Epithelial cell of esophagus (primary cell): ENCODE measurements at places on chromosomes 6 and 20.
A peak's percentile ranks its signal among the peaks of the same experiment; 100 is the strongest.

- peak; percentile 73 for DNase-seq
Measured at GRCh38 chr6:116971959-116972358, 94.9 kb downstream of the RFX6 start.

DNA sequence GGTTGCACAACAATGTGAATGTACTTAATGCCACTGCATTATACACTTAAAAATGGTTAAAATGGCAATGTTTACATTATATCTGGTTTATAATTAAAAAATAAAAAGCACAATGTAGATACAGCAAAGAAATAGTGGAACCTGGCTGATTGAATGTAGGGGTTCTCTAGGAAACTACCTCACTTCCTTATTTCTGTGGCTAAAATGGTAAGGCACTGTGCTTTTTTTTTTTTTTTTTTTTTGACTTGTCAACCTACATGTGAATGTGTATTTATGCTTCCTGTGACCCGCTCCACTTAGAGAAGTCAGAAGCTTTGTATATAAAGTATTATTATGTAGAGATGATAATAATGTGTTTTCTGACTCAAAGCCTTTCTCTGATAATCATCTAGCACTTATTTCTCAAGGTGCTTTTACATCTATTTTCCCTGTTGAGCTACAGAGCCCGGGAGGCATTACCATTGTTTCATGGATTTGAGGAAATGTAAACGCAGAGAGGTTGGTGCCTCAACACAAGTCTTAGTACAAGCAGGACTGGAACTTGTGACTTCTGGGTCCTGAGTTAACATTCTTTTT, 55.0 kb downstream of the SOX4 start:
- no peak for DNase-seq

DNA sequence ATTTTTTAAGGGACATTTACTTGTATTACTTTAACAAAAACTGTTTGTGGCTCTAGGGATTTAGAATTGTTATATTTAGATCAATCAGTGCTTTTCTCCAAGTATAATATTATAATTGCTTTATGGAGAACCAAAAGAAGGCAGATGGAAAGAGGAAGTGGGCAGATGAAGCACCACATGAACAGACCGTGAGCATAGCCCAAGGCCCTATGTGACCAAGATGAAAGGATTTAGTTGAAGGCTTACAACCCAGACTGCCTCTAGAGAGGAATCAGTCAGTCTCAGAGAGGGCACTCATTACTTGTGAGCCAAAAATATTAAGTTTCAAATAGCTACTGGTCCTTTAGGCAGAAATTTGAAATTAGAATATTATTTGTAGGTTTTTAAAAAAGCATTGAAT, 102.3 kb upstream of the IMPG1 start:
- DNase-seq = no peak

GRCh38 chr6:65790666-65791065, 83.6 kb upstream of the EYS start:
- no peak for DNase-seq

GRCh38 chr6:150813993-150814359, 51.5 kb upstream of the MTHFD1L start:
- DNase-seq = peak; percentile 94

DNA sequence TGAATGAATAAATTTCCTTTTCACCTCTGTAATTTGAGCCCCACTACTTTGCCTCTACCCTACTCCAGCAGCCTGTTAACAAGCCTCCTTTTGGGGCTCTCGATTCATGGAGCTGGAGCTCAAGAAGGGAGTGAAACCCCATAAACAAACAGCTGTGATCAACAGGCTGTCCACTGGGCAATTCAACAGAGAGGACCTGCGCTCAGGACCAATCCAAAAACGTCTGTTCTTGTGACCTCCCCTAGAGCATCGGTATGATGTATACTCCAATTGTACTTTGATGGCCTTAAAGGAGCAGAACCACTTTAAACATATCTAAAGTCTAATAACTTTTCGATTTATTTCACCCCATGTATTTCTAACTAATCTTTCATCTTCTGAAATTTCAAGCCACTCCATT, 37.4 kb downstream of the HIVEP2 start:
- DNase-seq = no peak

DNA sequence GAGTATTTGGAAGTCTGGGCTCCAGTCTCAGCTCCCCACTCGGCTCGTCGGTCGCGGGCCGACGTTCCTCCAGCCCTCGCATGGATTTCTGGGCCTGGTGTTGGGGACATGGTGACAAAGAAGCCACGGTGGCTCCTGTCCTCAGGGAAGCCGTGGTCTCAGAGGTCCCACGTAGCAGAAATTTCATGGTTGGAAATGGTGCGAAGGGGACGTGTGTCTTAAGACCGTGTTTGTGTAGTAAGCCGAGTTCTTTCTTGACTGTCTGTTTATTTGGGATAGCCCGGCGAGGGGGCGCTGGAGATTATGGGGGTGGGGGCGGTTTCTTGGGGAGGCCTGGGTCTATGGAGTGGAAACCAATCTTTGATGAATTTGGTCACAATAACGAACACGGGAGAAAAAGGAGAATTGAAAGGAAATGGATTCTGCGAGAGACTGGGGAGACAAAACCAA, 23.5 kb upstream of the MAP3K7 start:
- DNase-seq = no peak

- no peak for DNase-seq
Measured at GRCh38 chr6:25535632-25536225, 116.3 kb upstream of the SCGN start.

DNA sequence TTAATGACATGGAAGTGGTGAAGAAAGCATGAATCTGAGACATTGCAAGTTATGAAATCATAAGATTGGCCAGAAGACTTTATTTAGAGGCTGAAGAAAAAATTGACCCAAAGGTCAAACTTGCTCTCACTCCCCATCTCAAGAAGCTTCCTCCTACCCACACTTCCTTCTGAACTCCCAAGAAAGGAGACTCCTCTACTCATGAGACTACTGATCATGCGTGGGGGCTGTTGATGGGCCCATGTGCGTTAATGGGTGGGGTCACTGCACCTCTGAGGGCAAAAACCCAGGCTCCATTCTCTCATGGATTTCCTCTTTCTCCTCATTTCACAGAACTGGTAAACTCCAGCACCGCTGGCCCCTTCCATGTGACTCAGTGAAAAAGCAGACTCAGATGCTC, 470.6 kb upstream of the ARID1B start:
- no peak for DNase-seq

DNA sequence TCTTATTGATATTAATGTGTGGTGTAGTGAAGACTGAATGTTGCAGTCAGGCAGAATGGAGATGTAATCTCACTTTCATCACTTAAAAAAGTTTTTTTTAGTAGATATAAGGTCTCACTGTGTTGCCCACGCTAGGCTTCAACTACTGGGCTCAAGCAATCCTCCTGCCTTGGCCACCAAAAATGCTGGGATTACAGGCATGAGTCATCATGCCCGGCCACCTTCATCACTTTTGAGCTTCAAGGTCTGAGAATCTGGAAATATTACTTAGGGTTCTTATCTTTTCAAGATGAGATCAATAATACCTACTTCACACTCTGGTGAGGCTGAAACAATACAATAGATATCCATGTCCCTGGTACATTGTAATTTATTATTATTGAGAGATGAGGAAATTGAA, 31.6 kb downstream of the ADGRG6 start:
- DNase-seq = no peak

DNA sequence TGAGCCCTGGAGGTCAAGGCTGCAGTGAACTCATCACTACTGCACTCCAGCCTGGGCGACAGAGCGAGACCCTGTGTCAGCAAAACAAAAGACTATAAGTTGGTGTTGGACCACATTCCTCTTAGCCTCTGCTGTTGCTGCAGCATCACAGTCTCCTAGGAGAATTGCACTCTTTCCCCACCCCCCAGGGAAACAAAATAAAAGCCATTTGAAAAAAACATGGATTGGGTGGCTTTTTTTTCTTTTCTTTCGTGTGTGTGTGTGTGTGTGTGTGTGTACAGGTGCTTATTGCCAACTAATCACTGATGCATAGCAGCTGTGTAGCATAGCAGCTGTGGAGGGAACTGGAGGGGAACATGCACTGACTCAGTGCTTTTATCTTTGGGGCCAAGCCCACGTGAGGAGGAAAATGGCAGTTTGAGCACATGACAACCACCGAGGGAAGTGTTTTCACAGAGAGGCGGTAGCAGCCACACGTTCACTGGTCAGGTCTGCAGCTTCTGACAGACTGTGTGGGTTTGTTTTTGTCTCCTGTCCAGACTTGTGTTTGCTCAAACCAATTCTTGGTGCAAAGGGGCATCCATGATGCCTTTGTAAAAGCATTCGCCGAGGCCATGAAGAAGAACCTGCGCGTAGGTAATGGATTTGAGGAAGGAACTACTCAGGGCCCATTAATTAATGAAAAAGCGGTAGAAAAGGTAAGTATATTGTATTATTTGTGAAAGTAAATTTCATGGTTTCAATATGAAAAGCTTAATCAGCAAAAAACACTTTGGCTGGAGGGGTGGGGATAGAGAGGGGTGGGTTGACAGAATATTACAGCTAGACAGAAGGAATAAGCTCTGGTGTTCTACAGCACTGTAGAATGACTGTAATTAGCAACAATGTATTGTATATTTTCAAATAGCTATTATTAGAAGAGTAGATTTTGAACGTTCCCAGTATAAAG, 27.7 kb downstream of the ALDH5A1 start:
- peak; percentile 6 for DNase-seq

GRCh38 chr6:110048221-110048875, 70.2 kb downstream of the GPR6 start:
- DNase-seq = no peak

- DNase-seq = peak; percentile 58
Measured at GRCh38 chr6:74939151-74939708, 266.6 kb downstream of the COL12A1 start.

DNA sequence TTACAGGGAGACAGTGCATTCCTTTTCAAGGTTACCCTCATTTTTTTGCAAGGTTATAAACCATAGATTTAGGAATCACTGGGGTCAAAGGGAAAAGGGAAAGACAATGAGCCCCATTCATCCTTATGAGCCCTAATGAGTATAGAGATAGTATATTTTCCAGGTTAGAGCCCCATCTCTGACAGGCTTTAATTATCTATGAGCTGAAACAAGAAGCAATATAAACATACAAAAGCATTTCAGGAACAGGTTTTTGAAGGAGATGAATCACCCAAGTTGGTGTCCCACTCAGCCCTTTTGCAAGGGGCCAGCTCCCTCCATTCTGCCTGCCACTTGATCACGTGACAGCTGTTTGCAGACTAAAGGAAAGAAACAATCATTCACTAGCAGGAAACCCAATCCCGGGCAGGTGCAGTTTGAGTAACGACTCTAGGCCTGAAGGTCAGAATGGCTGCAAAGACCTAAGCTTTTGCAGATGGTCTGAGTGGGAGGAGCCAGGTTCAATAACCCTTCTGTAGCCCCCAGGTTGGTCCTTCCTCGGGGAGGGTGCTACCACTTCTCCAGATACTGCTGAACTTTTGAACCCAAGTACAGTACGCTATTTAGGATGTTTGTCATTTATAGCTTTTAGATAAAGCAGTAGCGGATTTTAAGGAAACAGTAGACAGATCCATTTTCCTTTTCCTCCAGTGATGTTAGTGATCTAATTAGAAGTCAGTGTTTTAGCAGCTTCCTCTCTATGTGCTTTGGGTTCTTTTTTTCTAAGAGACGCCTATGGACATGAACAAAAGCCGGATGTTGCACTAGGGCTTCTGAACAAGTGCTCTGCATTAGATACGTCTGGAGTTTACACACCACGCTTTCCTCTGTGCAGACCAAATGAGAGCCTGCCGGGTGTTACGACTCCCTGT, 253.2 kb downstream of the SOX4 start:
- no peak for DNase-seq

GRCh38 chr6:128039543-128039942, 138.7 kb upstream of the THEMIS start:
- no peak for DNase-seq

DNA sequence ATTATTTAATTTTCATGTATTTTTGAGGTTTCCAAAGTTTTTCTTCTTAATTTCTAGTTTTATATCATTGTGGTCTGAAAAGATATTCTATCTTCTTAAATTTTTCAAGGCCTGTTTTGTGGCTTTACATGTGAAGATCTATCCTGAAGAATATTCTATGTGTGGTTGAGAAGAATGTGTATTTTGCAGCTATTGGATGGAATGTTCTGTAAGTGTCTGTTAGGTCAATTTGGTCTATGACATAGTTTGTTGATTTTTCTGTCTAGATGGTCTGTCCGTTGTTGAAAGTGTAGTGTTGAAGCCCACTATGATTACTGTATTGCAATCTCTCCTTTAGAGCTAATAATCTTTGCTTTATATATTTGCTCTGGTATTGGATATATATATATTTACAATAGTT, 125.7 kb downstream of the CRYBG1 start:
- no peak for DNase-seq

- DNase-seq = no peak
Measured at GRCh38 chr6:149015535-149016525, 269.0 kb downstream of the UST start.

DNA sequence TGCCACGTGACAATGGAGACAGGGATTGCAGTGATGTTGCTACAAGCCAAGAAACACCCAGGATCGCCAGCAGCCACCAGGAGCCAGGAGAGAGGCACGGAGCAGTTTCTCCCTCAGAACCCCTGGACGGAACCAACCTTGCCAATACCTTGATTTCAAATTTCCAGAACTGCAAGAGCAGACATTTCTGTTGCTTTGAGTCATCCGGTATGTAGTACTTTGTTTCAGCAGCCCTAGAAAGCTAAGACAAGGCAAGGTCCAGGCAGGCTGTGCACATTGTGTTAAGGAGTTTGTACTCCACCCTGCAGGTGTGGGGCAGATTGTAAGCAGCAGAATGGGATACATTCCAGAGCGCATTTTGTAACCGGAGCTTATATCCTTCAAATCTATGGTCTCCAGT, 48.3 kb downstream of the TRERF1 start:
- peak; percentile 91 for DNase-seq

DNA sequence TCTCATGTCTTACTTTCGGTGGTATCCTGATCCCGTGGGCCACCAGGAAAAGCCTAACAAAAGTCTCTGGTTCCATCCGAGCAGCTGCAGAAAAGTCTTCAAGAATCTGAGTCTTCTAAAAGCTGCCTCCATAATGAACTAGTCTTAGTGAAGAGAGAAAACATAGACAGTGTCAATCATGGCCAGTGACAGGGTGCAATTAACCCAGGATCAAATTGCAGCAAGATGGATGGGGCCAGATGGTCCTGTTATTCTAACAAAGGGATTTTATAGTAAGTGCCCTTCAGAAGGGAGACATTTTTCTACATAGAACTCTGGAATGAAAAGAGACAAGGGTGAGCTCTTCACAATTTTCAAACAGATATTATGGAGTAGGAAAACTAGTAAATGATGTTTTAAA, 281.6 kb upstream of the ZFP64 start:
- DNase-seq = no peak

- peak; percentile 84 for DNase-seq
Measured at GRCh38 chr6:32668226-32668747, 1.8 kb upstream of the HLA-DQB1 start.

DNA sequence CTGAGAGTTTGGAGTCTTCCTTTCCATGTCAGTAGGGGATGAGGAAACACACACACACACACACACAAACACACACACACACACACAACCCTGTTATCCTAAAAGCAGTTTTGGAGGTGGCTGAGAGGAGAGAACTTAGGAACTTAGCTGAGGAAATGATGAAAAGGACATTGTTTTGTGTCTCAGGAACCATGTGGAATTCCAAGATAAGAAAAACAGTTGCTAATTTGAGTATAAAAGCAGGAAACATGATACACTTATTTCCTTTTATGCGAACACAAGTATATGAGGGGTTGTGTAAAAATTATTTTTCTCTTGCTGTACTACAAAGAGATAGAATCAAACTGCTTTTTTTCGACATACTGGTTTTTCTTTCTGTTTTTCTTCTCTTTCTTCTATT, at the start of gene MYCT1:
Gene MYCT1, plus strand, starts transcription at position 264 of the 400 bp plus-strand sequence. Its CDS starts 6 bp downstream, at position 270.
- no peak for DNase-seq

GRCh38 chr20:51473771-51474170, 68.7 kb downstream of the NFATC2 start:
- no peak for DNase-seq
